ENCODE measurements at places on chromosomes 2 and 18. TPM values are rescaled to one million over a fixed set of nuclear protein-coding genes. Genes with fewer than 3 reads are reported as not detected.

DNA sequence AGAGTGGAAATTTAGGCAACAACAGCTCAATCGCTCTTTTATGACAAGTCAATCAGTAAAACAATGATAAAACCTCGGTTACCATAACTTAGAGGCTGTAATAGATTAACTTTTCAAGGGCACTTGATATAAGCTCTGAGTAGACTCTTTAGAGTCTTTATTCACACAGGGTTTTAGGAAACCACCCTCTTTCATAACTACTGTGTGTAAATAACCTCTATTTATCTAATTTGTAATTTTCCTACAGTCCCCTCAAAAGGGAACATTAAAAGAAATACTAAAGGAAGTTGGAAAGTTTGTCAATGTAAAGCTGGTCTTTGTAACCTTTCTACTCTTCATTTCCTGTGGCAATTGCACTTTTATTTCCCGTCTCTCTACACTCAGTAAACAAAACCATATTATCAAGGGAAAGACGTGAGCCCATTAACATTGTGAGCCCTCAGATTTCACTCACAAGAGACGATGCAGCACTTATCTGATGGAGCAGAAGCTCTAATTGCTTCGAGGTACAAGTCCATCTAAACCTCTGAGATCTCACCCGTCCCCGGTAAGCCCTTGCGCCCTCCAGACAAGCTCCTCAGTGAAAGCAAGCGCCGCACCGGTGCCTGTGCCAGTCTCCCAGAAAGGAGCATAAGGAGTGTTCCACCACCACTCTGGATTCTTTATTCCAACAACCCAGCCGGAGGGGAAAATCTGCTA is 1.1 kb upstream of the HOXD1 start:
- peak overlapping the region; percentile 6 for H3K27ac ChIP-seq
- peak overlapping the region; percentile 41 for H3K4me3 ChIP-seq
- no peaks in the 10 kb centered on the region for H3K36me3 ChIP-seq
- peaks cover 21% of the 10 kb centered on the region for H3K27me3 ChIP-seq
- DNase-seq: no peak

GRCh38 chr2:105786231-105787230 is 41.8 kb downstream of the NCK2 start:
- DNase-seq: no peak
- H3K27me3 ChIP-seq: no peaks in the 10 kb centered on the region
- H3K36me3 ChIP-seq: no peaks in the 10 kb centered on the region
- no peak overlapping the region for H3K4me3 ChIP-seq
- no peak overlapping the region for H3K27ac ChIP-seq

CDH20 gene
- 3.4 TPM for total RNA-seq

GRCh38 chr2:40371525-40372282 is 80.2 kb downstream of the SLC8A1 start:
- no peak for DNase-seq
- no peaks in the 10 kb centered on the region for H3K27me3 ChIP-seq
- no peak overlapping the region for H3K4me3 ChIP-seq
- H3K4me1 ChIP-seq: no peaks in the 10 kb centered on the region
- peak overlapping the region; percentile 11 for H3K27ac ChIP-seq

DNA sequence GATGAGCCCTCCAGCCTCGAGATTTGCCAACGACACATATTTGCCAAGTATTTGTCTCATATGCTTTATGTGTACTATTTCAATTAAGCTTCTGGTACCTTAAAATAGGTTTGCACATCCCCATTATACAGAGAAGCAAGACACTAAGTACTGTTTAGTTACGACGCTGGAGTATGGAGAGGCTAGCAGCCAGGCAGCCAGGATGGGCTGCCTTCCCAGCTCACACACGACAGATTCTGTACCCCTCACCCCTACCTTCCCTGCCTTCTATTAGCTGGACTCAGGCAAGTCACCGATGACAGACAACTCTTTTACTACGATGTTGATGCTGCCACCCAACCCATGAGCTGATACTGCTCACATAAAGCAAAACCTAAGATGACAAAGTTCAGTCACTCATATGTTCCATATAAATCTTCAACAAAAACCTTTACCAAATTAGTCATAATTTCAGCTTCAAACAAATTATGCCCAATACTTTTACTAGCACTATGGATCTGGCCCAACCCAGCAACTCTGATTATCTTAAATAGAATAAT is 17.0 kb downstream of the PDIA6 start:
- no peak for DNase-seq
- no peaks in the 10 kb centered on the region for H3K4me1 ChIP-seq
- H3K27ac ChIP-seq: no peak overlapping the region
- H3K36me3 ChIP-seq: peaks cover 13% of the 10 kb centered on the region

DNA sequence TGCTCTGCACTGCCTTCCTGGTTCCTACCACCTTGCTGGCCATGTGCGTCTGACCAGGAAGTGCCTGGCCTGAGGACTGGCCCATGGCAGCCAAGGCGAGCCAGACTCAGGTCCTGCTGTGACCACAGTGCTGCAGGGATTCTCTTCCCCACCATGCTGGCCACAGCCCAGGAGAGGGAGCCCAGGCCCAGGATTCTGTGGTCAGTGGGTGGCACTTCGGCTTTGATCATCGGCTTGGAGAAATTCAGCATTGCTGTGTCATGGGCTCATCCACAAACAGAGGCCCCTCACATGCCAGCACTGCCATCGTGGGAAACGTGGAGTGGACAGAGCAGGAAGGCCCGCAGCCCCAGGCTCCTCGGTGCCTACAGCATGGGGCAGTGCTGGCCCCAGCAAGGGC is 211.6 kb downstream of the SEPTIN10 start:
- no peak overlapping the region for H3K27ac ChIP-seq
- peaks cover 13% of the 10 kb centered on the region for H3K4me1 ChIP-seq
- DNase-seq: no peak
- H3K36me3 ChIP-seq: no peaks in the 10 kb centered on the region
- H3K4me3 ChIP-seq: no peak overlapping the region

GRCh38 chr2:18104595-18105224 is 226.2 kb downstream of the KCNS3 start:
- no peak overlapping the region for H3K27ac ChIP-seq

DNA sequence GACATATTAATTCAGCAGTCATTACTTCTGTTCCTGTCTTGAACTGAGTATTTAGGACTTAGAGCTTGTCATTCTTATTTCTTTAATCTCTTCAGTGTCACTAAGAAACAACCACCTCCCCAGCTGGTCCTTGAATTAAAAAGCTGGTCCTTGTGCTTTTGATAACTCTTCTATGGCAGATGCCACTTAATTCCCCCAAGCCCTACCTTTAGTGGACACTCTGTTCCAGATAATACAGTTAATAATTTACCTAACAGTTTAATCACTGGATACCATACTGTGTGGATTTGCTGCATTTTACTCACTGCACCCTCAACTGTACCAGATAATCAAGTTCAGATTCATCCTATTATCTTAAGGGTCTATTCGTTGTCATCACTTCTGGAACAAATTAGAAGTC is 73.1 kb downstream of the SKA1 start:
- H3K4me3 ChIP-seq: no peak overlapping the region
- H3K27me3 ChIP-seq: no peaks in the 10 kb centered on the region
- no peaks in the 10 kb centered on the region for H3K4me1 ChIP-seq
- no peaks in the 10 kb centered on the region for H3K36me3 ChIP-seq
- DNase-seq: no peak
- H3K27ac ChIP-seq: no peak overlapping the region

KHK gene
- total RNA-seq: 1.4 TPM

DNA sequence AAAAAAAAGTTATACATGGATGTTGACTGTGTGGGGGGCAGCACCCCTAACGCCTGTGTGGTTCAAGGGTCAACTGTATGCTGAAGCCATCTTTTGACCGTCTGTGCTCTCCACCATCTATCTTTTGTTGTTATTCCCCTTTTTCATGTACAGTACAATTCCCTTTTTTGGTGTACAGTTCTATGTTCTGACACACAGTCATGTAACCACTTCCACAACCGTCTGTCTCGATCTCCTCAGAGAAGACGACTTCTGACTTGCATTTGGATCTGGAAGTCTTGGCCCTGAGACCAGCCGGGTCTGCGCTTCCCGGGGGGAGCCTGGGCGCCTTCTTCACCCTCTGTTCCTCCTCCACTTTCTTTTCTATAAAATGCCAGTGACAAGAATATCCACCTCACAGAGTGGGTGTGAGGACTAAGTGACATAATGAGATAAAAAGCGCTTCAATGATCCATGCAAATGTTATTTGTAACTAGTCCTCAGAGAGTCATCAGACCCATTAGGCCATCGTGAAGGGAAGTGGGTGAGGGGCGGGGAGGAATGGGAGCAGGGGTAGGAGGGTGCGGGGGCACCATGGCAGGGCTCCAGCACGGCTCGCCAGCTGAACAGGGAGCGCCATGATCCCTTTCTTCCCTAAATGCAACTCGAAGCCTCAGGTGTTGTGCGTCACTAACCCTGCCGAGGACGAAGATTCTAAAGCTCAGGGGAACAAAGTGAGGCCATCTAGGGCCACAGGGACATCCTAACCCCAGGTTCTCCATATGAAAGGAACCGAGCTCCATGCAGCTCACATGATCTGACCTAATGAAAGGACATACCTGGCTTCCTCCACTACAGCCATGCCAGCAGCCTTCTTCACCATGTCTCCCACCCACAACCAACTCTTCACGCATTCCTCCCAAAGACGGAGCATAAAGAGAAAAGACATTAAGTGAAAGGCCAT is 16.6 kb downstream of the ADCY3 start:
- H3K27ac ChIP-seq: no peak overlapping the region
- DNase-seq: no peak
- H3K27me3 ChIP-seq: no peaks in the 10 kb centered on the region
- peaks cover 19% of the 10 kb centered on the region for H3K4me1 ChIP-seq
- H3K4me3 ChIP-seq: no peak overlapping the region

- peaks cover 5% of the 10 kb centered on the region for H3K27me3 ChIP-seq
- no peak for DNase-seq
- H3K4me1 ChIP-seq: no peaks in the 10 kb centered on the region
Observed at GRCh38 chr2:9656270-9656766, 25.5 kb upstream of the YWHAQ start.

RGPD4 gene
- not detected for total RNA-seq

DNA sequence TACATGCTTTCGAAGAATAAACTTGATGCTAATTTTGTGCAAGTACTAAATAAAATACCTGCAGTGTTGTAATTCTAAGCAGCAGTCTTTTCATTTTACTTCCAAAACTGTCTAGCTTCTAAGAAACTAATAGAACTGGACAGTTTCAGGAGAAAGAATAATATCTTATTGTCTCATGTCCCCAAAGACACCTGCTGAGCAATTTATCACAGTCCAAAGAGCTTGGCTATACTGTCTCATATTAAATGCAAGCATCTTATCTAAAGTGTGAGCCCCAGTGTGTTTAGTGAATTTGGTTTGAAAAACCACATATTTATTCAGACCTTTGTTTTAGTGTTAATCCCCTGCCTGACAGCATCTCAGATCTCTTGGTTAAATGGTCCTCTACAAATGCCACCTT is 374.3 kb downstream of the TMX3 start:
- H3K4me1 ChIP-seq: no peaks in the 10 kb centered on the region
- no peak overlapping the region for H3K4me3 ChIP-seq
- DNase-seq: no peak
- no peak overlapping the region for H3K27ac ChIP-seq
- no peaks in the 10 kb centered on the region for H3K36me3 ChIP-seq

GRCh38 chr2:231769170-231770136 is 11.6 kb downstream of the PDE6D start:
- no peaks in the 10 kb centered on the region for H3K36me3 ChIP-seq
- no peak for DNase-seq
- no peaks in the 10 kb centered on the region for H3K27me3 ChIP-seq
- H3K27ac ChIP-seq: no peak overlapping the region
- H3K4me3 ChIP-seq: no peak overlapping the region
- no peaks in the 10 kb centered on the region for H3K4me1 ChIP-seq

TCF7L1 gene
- 0.29 TPM for total RNA-seq

KIAA2012 gene
- total RNA-seq: not detected

DNA sequence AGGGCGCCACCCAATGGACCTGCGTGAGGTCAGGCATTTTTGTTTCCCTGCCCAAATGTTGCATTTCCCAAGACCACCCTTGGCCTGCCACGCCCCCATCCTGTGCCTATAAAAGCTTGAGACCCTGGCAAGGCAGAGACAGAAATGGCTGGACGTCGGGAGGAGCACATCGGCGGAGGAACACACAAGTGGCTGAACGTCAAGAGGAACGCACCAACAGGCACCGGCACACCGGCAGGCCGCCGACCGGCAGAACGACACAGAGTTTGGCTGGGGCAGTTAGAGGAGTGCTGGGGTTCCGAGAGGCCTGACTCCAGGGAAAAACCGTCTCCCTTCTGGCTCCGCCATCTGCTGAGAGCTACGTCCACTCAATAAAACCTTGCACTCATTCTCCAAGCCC is 35.9 kb downstream of the DCDC2C start:
- DNase-seq: no peak
- H3K4me1 ChIP-seq: no peaks in the 10 kb centered on the region
- H3K27me3 ChIP-seq: no peaks in the 10 kb centered on the region
- no peaks in the 10 kb centered on the region for H3K36me3 ChIP-seq
- H3K4me3 ChIP-seq: no peak overlapping the region

DNA sequence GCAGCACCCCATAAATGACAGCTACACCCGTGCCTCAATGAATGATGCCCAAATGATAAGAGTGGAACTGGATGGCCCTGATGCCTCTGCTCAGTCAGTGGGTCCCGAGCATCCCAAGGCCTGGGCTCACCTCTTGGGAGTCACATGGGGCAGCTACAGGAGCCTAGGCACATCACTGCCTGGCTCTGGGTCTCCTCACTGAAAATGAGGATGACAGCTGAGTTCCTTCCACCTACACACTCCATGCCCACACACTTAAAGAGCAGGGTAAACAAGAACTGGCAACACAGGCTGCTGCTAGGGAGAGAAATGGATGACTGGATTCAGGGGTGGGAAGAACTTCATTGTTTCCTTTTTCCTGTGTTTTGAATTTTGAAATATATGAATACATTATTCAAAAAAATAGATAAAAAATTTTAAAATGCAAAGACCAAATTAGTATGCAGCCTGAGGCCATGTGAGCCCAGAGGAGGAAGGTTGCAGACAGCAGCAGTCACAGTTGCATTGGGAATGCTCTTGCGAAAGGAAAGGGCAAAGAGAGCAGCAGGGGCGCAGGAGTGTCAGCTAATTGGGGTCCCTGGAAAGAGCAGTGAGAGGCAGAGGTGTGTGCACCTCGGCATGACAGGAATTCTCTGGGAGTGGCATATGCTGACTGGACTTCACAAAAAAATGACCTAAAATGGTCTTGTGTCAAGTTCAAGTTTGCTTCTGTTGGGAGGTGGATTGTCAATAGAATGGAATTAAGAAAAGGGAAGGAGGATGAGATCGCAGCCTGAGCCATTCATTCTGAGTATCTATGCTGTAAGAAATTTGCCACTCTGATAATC is 327.1 kb downstream of the CELF4 start:
- H3K4me1 ChIP-seq: no peaks in the 10 kb centered on the region
- no peaks in the 10 kb centered on the region for H3K36me3 ChIP-seq
- H3K27me3 ChIP-seq: no peaks in the 10 kb centered on the region
- no peak for DNase-seq

GRCh38 chr2:85503851-85504777 is 34.9 kb upstream of the MAT2A start:
- H3K27me3 ChIP-seq: no peaks in the 10 kb centered on the region
- no peak for DNase-seq
- peaks cover 60% of the 10 kb centered on the region for H3K4me1 ChIP-seq
- H3K36me3 ChIP-seq: no peaks in the 10 kb centered on the region
- peak overlapping the region; percentile 51 for H3K27ac ChIP-seq

All from esophagus squamous epithelium (tissue), 5 donors.